Cardiac fibroblast (primary cell): ENCODE measurements at places on chromosomes 5 and 9.

- peak; percentile 63 for DNase-seq
Observed at GRCh38 chr5:133818031-133818431, 150.4 kb downstream of the C5orf15 start.

GRCh38 chr9:128224877-128225276 is 21.7 kb downstream of the DNM1 start:
- no peak for DNase-seq

DNA sequence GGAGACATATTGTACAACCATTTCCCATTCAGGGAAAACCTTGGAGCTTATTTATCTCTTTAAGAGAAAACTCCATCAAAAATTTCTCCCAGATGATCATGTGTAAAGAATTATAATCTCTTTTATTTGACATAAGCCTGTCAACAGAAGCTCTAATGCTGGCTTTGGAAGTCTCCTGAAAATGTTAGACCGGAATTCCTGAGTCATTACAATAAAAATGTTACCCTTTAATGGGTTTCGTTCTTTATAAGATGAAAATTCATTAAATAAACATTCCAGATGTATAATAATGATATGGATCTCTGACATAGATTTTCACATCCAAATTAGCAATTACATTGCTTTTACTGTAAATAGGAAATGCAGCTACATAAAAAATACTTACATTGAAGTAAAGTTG is 1036.4 kb downstream of the EFNA5 start:
- no peak for DNase-seq

GRCh38 chr5:113608113-113608596 is 94.7 kb downstream of the YTHDC2 start:
- DNase-seq = peak; percentile 30

GRCh38 chr9:89522959-89523285 is 25.0 kb upstream of the SEMA4D start:
- DNase-seq = no peak

DNA sequence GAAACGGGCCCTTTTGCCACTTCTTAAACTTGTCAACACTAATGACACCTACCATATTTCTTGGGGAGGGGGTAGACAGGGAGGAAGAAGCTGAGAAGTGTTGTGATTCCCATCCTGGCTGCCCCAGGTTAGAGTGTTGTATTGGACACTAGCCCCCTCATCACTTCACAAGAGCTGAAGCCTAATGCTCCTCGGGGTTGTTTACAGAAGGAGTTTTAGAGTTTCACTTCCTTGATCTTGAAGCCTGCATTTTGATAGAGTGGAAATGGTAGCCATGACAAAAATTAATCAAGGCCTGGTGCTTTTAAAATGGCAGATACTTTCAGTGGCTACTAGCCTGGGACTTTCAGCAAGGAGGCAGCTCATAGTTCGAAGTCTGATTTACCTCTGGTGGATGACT is 11.0 kb upstream of the FAM120AOS start:
- no peak for DNase-seq
